ENCODE measurements at places on chromosomes 6 and 20. TPM values are rescaled to one million over a fixed set of nuclear protein-coding genes. Genes with fewer than 3 reads are reported as not detected.

HLA-DRB1 gene
- total RNA-seq: 7.7 TPM

FRMD1 gene
- total RNA-seq: not detected

TCP11 gene
- not detected for total RNA-seq

CST2 gene
- not detected for total RNA-seq

PNPLA1 gene
- not detected for total RNA-seq

PRSS16 gene
- 29.8 TPM for total RNA-seq

Data from progenitor cell of endocrine pancreas (in vitro differentiated cells).